GM10248 (cell line): ENCODE measurements at places on chromosomes 6 and 20.

DNA sequence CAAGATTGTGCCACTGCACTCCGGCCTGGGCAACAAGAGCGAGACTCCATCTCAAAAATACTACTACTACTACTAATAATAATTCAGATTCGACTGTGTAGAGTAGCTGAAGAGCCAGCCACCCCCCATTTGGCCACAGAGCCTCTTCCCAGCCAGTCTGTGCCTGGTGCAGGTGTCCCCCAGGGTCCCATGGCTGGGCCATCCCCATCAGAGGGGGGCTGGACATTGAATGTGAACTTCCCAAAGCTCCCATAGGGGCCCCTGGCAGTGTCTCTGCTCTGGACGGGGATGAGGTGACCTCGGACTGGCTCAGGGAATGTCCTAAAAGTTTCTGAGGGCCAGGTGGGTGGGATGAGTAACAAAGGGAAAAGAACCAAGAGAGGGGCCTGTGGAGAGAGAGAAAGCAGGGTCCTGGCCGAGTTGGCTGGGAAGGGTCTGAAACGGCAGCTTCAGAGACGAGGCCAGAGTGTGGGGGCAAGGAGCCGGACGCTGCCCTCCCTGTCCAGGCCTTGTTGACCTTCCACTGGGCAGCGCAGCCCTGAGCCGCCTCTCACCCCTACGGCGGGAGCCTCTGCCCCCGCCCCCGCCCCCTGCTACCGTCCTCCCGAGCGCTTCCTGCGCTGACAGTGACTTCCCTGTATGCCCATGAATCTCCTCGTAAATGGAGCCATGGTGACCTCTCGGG is 24.9 kb upstream of the PCMTD2 start:
- no peak for DNase-seq

- DNase-seq = no peak
Measured at GRCh38 chr6:125714441-125715090, 34.9 kb upstream of the HEY2 start.

DNA sequence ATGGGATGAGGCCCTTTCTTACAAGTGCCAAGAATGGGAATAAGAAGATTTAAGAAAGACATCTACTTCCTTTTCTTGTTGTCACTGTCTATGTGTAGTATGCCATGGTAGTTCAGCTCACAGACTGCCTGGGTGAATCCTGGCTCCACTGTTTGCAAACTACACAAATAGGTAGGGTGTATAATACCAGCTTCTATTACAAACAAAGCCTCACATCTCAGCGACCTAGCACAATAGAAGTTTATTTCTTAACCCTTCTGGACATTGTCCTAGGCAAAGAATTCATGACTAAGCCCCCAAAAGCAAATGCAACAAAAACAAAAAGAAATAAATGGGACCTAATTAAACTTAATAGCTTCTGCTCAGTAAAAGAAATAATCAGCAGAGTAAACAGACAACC is 74.5 kb downstream of the LINC00237 start:
- no peak for DNase-seq

DNA sequence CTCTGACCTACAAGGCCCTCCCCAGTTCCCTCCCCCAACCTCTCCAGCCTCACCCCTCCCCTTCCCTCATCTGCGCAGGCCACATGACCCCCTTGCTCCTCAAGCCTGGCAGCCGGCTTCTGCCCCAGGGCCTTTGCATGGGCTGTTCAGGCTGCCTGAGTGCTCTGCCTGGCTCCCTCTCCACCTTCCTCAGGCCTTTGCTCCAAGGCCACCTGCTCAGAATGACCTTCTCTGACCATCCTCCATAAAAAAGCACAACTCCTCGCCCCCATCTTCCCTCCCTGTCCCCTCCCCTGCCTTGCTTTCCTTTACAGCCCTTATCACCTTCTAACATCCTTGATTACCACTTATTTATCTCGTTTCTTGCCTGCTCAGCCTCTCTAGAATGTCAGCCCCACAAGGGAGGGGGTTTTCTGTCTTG is 38.7 kb downstream of the SPDEF start:
- DNase-seq = no peak

- no peak for DNase-seq
Measured at GRCh38 chr20:60851826-60852704, 400.0 kb upstream of the CDH4 start.

DNA sequence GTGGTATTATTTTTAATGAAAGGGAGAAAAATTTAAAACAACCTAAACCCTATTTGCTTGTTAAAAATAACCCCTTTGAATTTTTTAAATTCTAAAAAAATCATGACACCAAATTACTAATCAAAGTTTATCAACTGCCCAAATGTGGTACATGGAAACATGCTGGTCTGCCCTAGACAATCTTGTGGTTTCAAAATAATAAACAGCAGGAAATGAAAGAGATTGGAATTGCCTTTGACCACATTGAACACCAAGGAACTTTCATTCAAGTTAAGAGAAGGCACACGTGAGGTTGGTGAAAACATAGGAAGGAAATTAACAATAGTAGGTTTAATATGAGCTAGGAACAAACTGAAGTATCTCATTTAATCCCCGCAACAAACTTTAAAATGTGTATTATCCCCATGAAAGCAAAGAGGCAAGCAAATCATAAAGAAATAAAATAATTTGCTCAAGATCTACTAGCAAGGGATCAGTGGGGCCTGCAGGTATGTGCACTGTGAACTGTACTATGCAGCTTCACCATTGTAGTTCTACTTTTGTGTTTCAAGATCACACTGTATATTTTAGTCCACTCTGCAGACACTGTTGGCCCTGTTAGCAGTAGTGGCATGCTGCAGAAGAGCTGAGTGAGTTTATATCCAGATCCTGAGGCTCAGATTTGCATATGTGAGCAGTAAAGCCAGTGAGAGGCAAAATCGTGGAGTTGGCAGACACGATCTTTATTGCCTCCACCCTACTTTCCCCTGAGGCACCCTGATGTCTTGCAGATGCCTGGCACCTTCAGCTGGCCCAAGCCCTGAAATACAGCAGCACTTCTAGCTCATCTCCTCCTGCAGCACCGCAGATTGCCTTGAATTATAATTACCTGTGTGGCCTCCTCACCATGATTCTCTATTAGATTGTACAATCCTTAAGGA is 157.8 kb upstream of the TENT5A start:
- no peak for DNase-seq

- DNase-seq = no peak
Measured at GRCh38 chr6:122717350-122717749, 62.2 kb upstream of the FABP7 start.

- no peak for DNase-seq
Measured at GRCh38 chr20:41006936-41007474, 21.6 kb upstream of the TOP1 start.

DNA sequence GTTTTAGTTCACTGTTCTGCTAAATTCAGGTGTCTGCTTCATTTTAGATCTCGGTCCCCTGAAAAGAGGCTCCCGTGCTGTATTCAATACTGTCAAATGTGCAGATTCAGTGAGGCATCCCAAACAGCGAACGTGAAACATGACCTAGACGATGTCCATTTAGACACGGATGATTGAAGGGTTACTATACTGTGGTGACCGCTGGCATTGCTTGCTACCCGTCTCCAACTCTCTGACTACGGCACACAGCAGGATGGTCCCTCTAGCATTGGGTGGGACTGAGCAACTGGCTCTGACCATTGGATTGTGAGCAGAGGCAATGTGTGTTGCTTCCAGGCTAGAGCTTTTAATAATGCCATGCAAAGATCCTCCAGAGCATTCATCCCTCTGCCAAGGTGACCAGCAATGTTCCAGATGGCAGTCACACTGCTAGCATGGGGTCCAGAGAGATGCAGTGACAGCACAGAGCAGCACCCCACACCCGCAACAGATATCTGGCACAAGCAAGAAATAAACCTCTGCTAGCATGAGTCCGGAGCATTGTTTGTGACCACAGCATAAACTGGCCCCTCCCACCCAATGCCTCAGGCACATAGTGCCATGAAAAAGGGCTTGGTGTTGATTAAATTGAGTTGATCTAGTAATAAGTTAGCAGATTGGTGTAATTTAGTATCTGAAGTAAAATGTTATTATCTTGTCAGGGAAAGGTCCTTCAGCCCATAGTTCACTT is 9.0 kb downstream of the METTL24 start:
- DNase-seq = no peak

DNA sequence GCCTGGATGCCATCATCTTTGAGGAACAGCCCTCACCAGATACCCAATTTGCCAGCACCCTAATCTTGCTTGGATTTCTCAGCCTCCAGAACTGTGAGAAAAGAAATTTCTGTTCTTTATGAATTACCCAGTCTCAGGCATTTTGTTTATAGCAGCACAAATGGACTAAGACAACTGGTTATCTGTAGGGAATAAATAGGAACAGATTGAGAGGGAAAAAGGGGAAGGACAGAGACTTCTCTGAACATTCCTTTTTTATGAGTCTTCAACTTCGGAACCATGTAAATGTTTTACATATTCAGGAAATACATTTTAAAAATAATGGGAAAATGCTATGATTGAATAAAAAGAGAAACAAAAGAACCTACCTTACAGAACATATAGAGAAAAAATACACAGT is 20.9 kb downstream of the KCTD20 start:
- DNase-seq = no peak

DNA sequence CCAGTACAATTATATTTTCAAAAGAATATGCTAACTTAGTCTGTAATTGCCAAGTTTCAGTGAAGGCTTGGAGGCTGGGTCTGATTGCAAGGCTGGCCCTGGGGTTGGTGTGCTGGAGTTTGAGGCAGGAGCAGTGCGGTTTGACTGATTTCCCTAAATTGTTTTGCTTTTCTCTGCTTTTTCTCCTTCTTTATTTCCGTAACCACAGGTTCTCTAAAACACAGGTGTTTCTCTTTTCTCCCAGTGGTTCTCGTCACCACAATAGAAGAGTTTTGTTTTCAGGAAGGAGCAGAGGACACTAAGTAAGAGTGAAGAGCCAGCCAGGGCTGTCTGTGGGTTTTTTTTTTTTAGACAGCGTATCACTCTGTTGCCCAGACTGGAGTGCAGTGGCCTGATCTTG is 8.2 kb upstream of the SNX9 start:
- DNase-seq = no peak

DNA sequence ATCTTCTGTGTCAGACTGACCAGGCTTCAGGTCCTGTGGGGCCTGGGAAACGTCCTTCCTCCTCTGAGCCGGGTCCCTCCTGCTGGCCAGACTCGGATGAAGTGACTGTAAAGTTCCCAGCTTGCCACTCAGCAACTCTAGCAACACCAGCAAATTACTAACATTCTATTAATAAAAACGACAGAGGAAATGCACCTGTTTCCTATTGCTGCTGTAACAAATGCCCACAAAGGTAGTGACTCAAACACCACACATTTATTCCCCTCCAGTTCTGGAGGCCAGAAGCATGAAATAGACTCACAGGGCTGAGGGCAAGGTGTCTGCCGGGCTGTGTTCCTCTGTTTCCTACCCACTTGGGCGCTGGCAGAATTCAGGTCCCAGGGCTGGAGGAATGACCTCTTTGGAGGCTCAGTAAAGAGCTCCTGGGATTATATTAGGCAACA is 48.8 kb downstream of the CTCFL start:
- DNase-seq = no peak

- no peak for DNase-seq
Measured at GRCh38 chr20:62727584-62728027, 19.0 kb downstream of the NTSR1 start.

GRCh38 chr6:613981-614380 is 42.9 kb downstream of the HUS1B start:
- no peak for DNase-seq
